Forelimb muscle (tissue), 1 donor: ENCODE measurements at places on chromosomes 2 and 18. TPM values are rescaled to one million over a fixed set of nuclear protein-coding genes. Genes with fewer than 3 reads are reported as not detected.

DNA sequence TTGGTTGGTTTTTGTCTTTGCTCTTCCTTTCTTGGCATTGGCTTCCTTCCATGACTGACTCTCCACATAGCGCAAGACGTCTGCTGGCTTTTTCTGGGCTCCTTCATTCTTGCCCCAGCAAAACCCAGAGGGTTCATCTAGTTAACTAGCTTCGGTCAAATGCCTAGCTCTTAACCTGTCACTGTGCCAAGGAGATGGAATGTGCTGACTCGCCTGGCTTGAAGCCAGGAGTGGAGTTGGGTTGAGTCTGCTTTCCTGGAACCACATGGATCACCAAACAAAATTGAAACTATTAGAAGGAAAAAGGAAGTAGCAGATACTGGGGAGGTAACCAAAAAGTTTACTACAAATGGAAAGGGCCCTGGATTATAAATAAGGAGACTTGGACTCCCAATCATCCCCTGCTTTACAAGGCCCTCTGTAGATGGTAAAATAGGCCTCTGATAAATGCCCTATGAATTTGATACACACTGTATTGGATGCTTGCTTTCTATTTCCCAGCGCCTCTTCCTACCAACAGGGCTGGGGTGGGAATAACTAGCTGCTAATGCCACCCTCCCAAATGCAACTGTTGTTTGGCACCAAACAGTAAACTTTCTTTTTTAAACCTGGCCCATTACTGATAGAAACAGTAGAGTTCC lies 11.3 kb downstream of the MALT1 start:
- DNase-seq: no peak

Gene DOK1
- 5.5 TPM for polyA plus RNA-seq

GRCh38 chr18:31498574-31499524 lies 872 bp downstream of the DSG2 start:
- no peak for DNase-seq

GRCh38 chr2:178478130-178478438 lies 316 bp downstream of the FKBP7 start:
- DNase-seq: no peak

DNA sequence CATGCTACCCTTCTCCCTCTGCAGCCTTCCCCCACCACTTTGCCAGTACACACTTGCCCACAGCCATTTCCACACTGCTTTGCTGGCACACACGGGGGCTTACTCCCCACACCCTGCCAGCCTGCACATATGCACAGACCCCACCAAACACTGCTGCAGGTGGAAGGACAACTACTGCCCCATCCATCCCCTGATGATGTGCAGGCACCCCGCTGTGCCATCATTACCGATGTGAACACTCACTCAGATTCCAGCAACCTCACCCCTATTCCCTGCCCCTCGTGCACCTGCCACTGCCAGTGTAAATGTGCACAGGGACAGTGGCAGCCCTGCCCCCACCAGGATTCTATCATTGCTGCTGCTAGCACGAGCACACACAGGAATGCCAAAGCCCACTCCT lies 1400.8 kb upstream of the DDX18 start:
- no peak for DNase-seq

DNA sequence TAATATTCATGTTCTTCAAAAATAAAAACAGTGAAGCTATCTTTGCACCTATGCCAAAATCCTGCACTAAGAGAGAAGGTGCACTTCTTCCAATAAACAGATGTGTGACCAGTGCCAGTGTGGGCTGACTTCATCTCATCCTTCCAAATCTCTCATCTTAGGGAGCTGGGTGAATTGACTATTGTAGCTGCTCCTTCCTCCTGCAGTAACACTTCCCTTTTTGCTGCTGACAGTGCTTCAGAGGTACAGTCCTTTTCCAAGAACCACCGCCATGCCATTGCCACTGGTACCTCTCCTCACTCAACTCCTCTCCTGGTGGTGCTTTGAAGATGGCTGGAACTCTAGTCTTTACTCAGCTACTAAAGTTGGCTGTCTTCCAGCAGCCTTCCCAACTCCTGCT lies 42.1 kb upstream of the ARHGAP25 start:
- DNase-seq: no peak

DNA sequence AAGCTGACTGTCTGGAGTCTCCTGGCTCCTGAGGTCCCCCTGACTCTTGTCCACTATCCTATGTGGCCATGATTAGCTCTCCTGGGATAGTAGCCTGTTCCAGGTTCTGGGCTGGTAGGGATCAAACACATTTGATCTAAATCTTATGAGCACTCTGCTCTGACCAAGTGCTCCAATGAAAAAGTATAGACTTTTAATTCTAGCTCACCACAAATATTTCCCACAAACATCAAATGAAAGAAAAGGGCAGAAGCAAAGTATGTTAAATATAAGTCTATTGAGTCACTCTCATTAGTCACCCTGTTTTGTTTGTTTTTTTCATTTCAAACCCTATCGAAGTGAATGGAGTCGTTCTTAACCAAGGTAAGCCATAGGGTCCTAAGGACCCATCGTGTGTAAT lies 39.7 kb upstream of the NEDD4L start:
- no peak for DNase-seq

Gene REEP1
- polyA plus RNA-seq: 76.7 TPM

DNA sequence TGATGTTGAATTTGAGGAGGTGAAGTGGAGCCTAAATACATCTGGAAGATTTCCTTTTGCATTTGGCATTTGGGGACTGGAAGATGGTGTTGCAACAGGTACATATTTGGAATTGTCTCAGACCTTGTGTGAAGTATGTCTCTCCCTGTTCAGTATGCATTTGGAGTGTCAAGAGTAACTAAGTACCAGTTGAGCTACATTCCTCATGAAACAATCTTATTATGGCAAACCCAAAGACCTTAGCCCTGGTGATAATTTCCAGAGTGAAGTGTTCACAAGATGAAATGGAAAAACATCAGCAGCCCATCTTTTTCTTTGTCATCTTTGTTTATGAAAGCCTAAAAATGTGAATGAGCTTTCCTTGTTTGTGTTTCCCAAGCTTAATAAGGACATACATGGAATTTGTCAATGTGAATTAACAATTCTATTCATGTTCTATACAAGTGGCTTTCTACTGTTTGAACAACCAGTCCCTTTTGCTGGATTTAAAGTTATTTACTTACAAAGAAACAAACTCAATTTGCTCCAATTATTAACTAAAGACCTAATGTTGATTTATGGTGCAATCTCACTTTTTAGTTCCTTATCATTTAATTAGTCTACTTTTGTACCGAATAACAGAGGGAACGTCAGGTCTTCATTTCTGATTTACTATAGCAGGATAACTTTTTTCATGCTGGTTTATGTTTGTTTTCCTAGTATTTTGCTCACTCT lies 42.1 kb upstream of the PPP1R1C start:
- DNase-seq: no peak

Gene MARCO
- 1.4 TPM for polyA plus RNA-seq

Gene ALPG
- polyA plus RNA-seq: not detected

Gene SEMA4F
- polyA plus RNA-seq: 2.1 TPM

Gene MEP1B
- polyA plus RNA-seq: 0.11 TPM

Gene CEP192
- 21.0 TPM for polyA plus RNA-seq

Gene C1QL2
- not detected for polyA plus RNA-seq

- DNase-seq: no peak
Observed at GRCh38 chr18:55310044-55310676, 277.8 kb downstream of the TCF4 start.

DNA sequence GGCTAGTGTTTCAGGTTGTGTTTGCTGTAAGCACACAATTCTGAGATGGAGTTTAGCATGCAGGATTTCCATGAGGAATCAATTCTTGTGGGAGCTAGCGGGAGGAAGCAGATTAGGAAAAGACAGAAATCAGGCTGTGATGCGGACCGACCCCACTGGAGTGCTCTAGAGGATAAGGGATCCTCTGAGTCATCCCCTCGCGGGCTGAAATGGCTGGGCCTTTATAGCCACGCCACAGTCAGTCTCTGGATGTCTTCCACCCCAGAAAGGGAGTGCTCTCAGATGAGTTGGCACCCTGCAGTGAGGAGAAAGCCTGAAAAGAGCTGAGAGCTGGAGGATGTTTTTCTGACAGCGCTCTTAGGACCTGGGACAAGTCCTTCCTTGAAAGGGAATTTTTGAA lies 102.4 kb downstream of the GALNT3 start:
- no peak for DNase-seq

- no peak for DNase-seq
Observed at GRCh38 chr2:158484892-158485556, 28.3 kb downstream of the PKP4 start.

Gene ZSWIM2
- not detected for polyA plus RNA-seq

Gene MC2R
- polyA plus RNA-seq: 0.09 TPM

- DNase-seq: no peak
Observed at GRCh38 chr2:98663511-98664090, 55.2 kb downstream of the UNC50 start.

Gene DSG4
- not detected for polyA plus RNA-seq

DNA sequence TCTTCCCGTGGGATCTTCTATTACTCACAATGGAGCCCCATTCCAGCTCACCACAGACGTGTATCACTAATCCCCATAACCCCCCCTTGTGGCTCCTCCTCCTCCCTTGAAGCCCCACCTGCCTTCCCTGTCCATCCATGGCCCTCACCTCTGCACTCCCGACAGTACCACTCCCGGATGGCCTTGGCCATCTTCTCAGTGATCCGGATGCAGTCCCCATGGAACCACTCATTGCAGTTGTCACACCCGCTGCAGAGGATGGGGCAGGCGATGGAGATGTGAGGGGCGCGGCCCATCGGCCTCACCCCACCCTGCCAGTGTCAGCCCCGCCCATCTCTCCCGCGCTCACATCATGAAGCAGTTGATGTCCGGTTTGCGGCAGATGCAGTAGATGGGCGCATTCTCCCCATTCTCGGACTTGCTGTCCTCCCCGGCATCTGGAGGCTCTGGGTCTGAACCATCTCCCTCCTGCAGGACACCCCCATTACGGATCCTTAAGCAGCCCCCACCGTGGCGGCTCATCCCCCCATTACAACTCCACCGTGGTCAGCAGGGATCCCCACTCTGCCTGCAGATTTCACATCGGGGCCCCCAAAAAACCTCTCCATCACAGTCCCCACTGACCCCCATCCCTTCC lies 983 bp downstream of the CXXC1 start:
- DNase-seq: no peak

GRCh38 chr2:221571025-221571550 lies 1.0 kb downstream of the EPHA4 start:
- no peak for DNase-seq

DNA sequence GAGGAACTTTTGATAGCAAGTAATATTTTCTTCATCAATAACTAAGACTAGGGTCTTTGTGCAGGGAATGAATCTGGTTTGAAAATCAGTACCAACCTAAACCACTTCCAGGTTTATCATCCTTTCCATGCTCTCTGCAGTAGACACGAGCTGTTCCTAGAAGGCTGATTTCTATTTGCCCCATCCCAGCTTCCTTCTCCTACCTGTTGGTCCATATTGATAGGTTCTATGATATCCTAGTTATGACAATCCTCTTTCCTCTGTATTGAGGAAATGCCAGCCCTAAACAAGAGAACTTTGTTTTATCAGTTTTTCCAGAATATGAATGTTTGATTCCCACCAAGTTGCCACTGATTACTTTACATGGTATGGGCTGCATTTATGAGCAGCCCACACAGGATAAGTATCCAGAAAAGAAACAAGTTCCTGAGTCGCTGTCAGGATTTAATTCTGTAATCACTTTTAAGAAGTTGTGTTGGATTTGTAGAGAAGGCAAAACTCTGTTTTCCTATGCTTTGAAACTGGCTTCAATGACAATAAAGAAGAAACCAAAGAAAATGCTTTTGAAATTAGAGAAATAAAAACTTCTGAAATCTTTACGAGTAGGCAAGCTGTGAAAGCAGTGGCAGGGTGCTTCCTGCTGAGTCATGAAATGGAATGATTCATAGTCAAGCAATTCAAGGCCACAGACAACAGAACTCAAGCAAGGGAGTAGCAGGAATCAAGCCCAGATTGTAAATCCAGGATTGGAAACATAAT lies 37.3 kb upstream of the TANK start:
- DNase-seq: no peak

Gene PNKD
- 47.4 TPM for polyA plus RNA-seq
